ENCODE measurements at places on chromosomes 3 and 15. TPM values are rescaled to one million over a fixed set of nuclear protein-coding genes. Genes with fewer than 3 reads are reported as not detected.

The GREM1 gene
- not detected for total RNA-seq

The AGBL1 gene
- not detected for total RNA-seq

The PSMA4 gene
- 102 TPM for total RNA-seq

The ERICH6 gene
- total RNA-seq: not detected

The KLHDC8B gene
- total RNA-seq: 0.72 TPM

The CNTN4 gene
- total RNA-seq: not detected

The TMEM45A gene
- total RNA-seq: 0.39 TPM

The ACAN gene
- total RNA-seq: not detected

The CLSTN2 gene
- not detected for total RNA-seq

The GALNT15 gene
- not detected for total RNA-seq

The MAGI1 gene
- total RNA-seq: 0.44 TPM

The ARID3B gene
- total RNA-seq: 63.5 TPM

The GABRA5 gene
- total RNA-seq: not detected

The MRPS25 gene
- 48.0 TPM for total RNA-seq

The POLR2H gene
- 39.4 TPM for total RNA-seq

The CNTN6 gene
- not detected for total RNA-seq

The CLDN18 gene
- total RNA-seq: not detected

The CFAP20DC gene
- total RNA-seq: 0.32 TPM

Data from CD4-positive, CD25-positive, alpha-beta regulatory T cell (primary cell).